NCI-H1092 treated with DMSO at 0.1 percent for 48 hours (cell line): ENCODE measurements at places on chromosomes 12 and 14.

- DNase-seq: no peak
These were observed 127.8 kb downstream of the FBXL14 start for GRCh38 chr12:1466481-1467154.

- no peak for DNase-seq
These were observed 217.4 kb upstream of the PDE3A start for GRCh38 chr12:20150835-20151422.

DNA sequence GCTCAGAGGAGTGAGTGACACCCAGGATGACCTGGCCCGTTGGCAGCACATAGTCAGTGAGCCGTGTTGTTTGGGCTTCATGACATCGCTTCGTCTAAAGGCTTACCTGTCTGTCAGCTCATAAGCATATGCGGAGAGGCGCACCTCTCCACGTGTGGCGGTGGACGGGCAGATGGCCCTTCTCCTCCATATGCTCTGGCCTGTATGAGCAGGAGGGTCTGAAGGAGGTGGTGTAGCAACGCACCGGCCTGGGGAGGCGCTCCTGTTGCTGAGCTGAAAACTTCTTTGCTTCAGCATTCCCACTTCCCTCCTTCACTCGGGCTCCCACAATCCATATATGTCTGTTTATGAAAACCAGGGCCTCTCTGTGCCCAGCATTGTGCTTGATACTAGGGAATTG, 186.1 kb downstream of the TSPAN9 start:
- no peak for DNase-seq

DNA sequence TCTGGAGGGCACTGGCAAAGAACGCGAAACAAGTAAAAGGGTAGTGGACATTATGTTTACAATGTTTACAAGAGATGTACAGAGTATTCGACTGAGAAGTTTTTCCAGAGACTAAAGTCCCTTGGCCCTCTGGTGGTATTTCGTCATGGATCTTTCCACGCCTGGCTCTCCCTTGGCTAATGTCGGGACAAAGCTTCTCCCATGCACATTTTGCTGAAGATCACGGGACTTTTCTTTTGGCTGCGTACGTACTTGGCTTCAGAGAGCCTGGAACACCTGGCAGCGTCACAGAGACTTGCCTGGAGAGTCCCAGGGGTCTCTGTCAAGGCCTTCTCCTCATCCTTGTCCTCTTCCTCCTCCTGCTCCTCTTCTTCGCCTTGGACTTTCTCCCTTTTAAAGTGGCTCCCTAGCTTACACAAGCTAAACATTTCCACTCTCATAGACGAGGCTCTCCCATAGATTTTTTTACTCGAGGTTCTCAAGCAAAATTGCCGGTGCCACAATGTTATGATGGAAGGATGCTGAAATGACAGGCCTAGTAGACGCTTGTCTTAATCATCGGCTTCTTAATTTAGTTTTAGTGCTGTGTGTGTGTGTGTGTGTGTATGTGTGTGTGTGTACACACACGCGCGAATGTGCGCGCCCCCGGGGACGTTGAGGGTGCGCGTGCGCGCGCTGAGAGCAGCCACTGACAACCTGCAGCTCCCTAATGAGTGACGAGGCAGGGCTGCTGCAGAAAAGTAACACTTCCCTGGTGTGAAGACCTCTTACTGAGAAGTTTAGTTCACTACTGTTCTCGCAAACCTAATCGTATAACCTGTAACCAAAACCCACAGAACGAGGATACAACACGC, 4.9 kb upstream of the FOXG1 start:
- DNase-seq: no peak

DNA sequence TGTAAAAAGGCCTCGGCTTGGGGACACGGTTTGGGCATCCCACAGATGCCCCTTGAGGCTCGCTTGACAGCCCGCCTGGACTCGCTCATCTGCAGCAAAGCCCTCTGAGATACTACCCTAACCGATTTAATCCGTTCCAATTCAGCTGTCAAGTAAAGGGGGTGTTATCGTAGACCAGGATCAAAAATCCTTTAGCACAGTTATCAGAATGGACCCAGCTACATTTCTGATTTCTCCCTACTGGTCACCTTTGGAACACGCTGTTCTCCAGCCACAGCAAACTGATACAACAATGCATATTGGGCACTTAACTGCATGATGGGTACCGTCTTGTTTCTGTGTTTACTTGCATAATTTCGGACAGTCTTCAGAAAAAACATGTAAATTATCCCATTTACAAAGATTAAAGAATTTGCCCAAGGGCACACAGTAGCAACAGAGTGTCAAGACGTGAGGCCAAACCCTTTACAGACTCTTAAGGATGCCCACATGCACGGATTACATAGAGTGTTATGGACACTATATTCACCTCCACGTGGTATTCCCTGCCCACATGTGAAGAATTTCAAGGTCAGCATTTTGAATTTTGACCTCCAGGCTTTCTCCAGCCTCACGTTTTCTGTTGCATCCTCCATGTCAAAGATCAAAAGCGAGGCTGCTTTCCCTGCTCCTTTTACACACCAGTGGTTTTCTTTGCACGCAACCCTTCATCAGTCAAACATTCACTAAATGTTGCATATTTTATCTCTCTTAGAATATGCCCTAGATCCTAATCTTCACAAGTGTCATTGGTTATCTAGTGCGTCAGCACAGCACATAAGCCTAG, 3.2 kb upstream of the DUSP6 start:
- DNase-seq: no peak

DNA sequence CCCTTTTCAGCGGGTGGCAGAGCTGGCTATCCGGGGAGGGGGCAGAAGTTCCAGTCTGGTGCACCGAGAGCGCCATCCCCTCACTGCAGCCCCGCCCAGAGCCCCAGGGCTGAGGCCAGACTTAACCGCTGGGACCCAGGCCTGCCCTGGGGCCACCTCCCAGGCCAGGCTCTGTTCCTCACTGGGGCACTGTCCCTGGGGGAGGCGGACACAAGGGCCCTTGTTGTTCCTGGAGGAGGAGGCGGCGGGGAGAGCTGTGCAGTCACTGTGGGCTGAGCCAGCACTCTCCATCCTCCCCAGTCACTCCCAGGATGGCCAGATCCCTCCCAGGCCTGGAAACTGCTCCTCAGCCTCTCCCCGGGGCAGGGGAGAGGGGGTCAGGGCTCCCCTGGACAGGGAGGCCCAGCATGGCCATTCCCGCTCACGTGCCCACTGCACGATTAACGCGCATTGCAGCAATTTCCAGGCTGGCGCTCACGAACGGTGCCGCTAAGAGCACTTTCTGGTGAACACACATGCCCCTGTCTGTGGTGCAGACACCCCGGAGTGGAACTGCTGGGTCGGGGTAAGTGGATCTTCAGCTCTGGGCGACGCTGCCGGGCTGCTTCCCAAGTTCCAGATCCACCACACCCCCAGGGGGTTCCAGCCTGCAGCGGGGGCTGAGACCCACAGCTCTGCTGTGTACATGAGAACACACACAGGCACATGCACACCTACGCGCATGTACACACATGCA, 89.8 kb upstream of the SFSWAP start:
- DNase-seq: no peak

DNA sequence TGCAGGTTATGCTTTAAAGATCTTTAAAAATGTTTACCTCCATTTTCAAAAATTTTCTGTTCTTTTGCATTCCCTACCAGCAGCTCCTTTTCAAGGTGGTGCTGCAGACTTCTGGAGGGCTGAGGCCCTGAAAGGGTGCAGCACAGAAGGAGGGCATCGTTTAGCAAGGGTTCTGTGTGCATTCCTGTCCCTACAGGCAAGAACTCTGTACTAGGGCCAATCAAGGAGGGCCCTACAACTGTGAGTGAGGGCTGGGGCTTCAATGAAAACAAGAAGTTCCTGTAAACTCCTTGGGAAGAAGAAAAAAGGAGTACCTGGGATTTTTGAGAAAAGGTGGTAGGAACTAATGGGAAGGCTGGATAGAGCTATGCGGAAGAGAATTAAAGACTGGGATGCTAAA, 50.7 kb upstream of the CSRP2 start:
- DNase-seq: no peak

GRCh38 chr14:79629411-79630287, 581.7 kb downstream of the DIO2 start:
- no peak for DNase-seq

- DNase-seq: no peak
These were observed 44.8 kb upstream of the TMPO start for GRCh38 chr12:98470469-98471082.

- DNase-seq: no peak
These were observed 21.9 kb upstream of the ISM2 start for GRCh38 chr14:77520555-77520954.

DNA sequence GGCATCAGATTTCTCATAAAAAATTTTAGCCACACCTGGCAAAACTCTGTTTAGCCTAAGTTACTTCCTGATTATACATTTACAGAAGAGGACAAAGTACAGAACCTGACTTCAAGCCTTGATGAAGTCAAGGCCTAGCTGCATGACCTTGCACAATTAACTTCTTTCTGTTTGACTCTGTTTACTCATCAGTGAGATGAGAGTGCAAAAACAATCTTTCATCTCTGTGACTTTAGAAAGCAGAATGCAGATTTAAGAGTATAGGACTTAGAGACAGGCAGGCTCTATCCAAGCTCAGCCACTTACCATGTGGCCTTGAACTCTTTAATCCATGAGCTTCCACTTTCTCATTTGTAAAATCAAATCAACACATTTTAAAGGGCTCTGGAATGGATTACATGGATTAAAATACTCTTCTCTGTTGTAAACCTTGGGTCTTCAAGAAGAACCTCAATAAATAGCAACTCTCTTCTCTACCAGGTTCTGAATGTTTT, 1178.9 kb downstream of the FLRT2 start:
- no peak for DNase-seq

GRCh38 chr14:75824318-75824717, 157.5 kb downstream of the TGFB3 start:
- DNase-seq: no peak

- no peak for DNase-seq
These were observed 2.7 kb upstream of the PACS2 start for GRCh38 chr14:105311838-105312237.

GRCh38 chr12:69064734-69065443, 131.9 kb upstream of the CPM start:
- no peak for DNase-seq

DNA sequence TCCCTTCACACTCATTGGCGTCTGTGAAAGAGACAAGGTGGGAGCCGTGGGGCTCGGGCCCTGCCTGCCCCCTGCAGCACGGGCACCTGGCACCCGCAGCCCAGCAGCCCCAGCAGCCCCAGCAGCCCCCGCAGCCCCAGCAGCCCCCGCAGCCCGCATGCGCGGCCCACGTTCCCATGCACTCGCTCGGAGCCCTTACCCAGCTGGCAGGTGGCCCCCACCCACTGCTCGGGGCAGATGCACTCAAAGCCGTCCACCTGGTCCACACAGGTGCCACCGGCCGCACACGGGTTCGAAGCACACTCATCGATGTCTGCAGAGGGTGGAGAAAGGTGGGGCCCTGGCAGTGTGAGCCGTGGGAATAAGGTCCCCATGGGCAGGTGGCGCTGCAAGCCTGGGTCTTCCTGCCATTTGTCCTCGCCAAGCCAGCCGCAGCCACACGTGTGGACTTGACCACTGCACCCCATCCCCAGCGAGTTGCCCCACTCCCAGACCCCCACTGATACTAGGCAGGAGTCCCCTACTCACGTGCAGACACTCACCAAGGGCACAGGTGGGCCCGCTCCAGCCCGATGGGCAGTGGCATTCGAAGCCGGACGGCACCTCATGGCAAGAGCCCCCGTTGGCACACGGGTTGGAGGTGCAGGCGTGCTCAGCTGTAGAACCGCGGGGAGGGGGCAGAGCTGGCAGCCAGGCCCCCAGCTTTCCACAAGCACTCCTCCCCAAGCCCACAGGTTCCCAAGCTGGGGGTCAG, 17.3 kb downstream of the JAG2 start:
- DNase-seq: no peak

DNA sequence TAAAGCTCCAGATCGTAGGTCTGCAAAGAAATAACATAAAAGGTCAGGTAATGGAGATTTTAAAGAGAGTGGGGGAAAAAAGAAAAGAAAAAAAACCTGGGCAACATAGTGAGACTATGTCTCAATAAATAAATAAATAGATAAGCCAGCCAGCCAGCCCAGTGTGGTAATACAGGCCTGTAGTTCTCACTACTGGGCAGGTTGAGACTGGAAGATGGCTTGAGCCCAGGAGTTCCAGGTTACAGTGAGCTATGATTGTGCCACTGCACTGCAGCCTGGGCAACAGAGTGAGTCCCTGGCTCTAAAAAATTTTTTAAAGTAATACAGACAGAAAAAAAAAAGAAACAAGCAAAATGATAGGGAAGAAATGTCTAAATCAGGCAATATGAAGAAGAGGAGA, 43.2 kb upstream of the BBS10 start:
- no peak for DNase-seq

GRCh38 chr12:68667291-68667690, 19.5 kb upstream of the NUP107 start:
- no peak for DNase-seq

DNA sequence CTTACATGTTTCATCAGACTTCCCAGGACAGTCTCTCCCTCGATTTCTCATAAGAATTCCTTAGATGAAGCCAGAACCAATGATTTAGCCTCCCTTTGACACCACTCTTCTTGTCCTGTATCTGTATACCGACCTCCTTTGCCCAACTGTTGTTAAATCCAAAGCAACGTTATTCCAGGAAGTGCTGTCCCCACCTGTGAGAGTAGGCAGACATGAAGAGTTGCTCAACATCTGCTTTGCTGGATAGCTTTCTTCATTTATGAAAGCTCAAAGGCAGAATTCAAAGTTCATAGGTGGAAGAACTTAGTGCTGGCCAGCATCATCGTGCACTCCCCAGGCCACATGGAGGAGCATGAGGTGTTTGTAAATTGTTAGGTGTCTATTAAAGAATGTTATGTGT, 55.6 kb downstream of the GTF2A1 start:
- no peak for DNase-seq

GRCh38 chr12:89707703-89708564, 704 bp downstream of the ATP2B1 start:
- peak; percentile 34 for DNase-seq

DNA sequence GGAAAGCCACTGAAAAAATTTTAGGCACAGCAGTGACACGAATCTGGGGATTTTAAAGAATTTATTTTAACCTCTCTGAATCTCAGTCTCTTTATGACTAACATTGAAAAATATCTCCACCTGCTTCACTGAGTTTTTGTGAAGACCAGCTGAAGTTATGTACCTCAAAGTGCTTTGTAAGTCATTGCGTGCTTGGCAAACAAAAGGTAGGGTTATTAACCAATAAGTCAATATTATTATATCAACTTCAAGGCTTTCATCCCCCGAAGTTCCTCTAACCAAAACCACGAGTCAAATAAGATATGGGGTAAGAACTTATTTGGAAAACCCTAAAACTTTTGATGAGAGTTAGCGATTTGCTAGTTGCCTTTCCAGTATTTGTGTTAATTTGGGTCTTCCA, 62.3 kb downstream of the HSPB8 start:
- DNase-seq: no peak

GRCh38 chr12:93946542-93947150, 201.7 kb upstream of the PLXNC1 start:
- DNase-seq: no peak

GRCh38 chr14:52485350-52485960, 66.8 kb downstream of the TXNDC16 start:
- DNase-seq: no peak

GRCh38 chr14:102201776-102202175, 62.1 kb downstream of the WDR20 start:
- DNase-seq: no peak

- DNase-seq: no peak
These were observed 6.6 kb downstream of the SBNO1 start for GRCh38 chr12:123358035-123358434.

GRCh38 chr12:59763835-59764234, 168.0 kb downstream of the SLC16A7 start:
- DNase-seq: no peak
